Stimulated activated CD8-positive, alpha-beta memory T cell treated with anti-CD3 and anti-CD28 coated beads, Interleukin-7, amount 100 ng/mL, for 4 hours (primary cell): ENCODE measurements at places on chromosomes 7 and 10.

DNA sequence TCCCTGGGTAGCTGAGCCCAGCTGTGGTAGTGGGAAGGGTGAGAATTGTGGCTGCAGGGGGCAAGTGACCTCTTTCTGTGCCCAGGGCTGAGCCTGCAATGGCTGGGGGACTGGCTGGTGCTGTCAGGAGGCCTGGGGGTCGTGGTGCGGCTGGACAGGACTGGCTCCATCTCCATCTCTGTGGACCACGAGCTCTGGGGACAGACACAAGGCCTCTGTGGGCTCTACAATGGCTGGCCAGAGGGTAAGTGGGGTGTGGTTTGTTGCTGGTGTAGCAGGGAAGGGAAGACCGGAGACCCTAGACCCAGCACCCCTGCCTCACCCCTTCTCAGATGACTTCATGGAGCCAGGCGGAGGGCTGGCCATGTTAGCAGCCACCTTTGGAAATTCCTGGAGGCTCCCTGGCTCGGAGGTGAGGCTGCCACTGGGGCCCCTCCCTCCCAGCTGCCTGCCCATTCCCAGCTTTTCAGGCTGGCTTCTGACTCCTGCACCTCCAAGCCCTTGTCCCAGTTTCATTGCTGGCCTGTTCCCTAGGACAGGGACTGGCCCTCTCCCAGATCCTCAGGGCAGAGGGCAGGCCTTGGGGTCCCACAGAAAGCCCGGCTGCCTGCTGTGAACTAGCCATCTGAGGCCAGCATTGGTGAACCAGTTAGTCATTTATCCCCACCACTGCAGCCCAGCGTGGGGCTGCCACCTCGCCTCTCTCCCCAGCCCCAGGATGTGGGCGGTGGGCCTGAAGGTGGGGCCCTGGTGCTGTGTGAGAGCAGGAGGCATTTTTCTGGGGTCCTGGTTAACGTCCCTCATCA lies 5.5 kb upstream of the ZNF467 start:
- no peak for DNase-seq

GRCh38 chr10:129717816-129718547 lies 246.1 kb downstream of the EBF3 start:
- DNase-seq = no peak

- no peak for DNase-seq
Observed at GRCh38 chr10:49139846-49140195, 6.0 kb upstream of the FAM170B start.

DNA sequence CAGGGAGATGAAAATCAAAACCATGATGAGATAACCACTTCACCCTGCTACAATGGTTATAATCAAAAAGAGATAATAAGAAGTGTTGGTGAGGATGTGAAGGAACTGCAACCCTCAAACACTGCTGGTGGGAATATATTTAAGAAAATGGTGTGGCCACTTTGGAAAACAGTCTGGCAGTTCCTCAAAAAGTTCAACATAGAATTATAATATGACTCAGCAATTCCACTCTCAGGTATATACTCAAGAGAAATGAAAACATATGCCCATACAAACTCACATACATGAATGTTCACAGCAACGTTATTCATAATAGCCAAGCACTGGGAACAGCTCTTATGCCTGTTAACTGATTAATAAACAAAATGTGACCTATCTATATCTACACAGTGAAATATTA lies 104.8 kb downstream of the SLC25A13 start:
- DNase-seq = no peak

DNA sequence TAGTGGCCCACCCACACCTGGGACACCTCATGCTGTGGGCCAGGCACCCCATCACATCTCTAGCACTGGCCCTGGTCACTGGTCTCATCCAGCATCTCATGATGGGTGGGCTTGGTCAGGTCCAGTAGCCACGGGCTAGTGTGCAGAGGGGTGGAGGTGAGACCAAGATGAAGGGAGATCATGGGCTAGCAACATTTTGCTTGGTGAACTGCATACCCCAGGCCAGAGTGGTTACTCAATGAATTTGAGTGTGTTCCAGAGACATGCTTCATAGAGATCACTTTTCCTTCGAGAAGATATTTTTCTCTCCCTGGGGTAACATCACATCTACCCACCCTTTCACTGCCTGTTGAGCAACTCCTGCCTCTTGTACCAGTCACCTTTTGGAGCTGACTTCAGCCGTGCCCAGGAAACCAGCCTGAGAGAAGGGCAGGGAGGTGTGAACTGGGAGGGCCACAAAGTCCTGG lies 44.2 kb downstream of the MINDY4 start:
- DNase-seq = no peak

- DNase-seq = no peak
Observed at GRCh38 chr7:33998476-33998875, 93.1 kb downstream of the BMPER start.

DNA sequence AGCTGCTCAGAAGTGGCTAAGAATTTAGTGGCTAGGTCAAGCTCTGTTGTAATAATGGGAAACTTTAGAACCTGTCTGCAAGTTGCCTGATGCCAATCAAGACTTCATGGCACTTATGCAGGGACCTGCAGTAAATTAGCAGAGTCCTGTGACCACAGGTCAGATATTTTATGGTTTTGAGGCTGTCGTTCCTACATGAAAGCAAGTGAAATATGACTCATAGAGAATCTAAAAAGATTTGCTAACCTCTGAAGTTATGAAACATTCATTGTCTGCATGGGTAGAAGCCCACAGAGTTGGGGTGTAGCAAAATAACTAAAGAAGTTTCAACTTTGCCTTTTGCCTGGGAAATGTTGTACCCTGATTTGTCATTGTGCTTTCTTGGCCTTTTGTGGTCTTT lies 32.3 kb downstream of the SLC39A12 start:
- DNase-seq = no peak

GRCh38 chr7:97015279-97015678 lies 9.4 kb downstream of the DLX5 start:
- DNase-seq = no peak

GRCh38 chr10:75569506-75569905 lies 138.1 kb downstream of the LRMDA start:
- DNase-seq = no peak

- DNase-seq = no peak
Observed at GRCh38 chr10:71053169-71053895, 159.0 kb upstream of the UNC5B start.

DNA sequence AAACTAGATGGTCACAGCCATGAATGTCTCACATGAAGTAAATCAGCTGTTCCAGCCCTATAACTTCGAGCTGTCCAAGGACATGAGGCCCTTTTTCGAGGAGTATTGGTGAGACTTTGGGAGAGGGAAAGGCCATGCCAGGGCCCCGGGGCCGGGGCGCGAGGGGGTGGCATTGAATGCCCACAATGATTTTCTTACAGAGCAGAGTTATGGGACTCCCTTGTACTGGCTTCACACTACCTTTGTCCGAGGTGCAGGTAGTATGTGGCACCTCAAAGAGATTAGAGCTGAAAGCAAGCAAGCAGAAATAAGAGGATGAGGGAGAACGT lies 407 bp downstream of the ELOVL3 start:
- DNase-seq = no peak

DNA sequence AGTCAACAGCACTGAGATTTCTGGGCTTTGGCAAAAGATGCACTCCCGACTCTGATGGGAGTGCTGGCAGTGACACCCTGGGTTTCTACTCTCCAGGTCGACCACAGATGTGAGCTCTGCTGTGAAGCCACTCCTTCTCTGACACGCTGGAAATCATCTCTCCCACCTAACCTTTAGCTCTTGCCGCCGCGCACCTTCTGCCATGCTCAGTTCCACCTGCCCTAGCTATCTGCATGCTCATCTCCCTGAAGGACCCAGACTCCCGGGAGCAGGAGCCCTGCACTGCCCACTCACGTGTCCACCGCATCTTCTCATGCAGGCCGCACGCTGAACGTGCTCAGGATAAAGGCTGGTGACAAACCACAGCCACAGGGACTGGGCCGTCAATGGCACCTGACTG lies 174.8 kb downstream of the TNS3 start:
- DNase-seq = no peak

GRCh38 chr7:154914308-154914995 lies 88.5 kb downstream of the PAXIP1 start:
- no peak for DNase-seq

- DNase-seq = no peak
Observed at GRCh38 chr7:31411416-31411815, 70.9 kb upstream of the NEUROD6 start.

DNA sequence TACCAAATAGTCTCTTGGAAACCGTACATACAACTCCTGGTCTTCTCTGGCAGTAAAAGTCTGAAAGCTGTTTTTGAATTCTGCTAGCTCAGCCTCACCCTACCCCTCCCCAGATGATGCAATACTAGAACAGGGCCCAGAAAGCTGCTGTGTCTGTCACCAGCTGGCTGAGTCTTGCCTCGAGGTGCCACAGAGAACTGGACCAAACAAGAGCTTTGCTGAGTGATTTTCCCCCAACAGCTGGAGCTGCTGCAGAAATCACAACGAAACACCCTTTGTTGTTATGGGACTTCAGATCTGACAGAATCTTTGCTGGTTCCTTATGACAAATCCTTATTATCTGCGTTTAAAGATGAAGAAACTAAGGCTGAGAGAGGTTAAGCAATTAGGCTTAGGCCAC lies 134.1 kb downstream of the SPAG6 start:
- DNase-seq = no peak

- DNase-seq = peak; percentile 72
Observed at GRCh38 chr7:151875942-151876898, 695 bp downstream of the PRKAG2 start.

GRCh38 chr10:4301291-4302045 lies 516.5 kb upstream of the KLF6 start:
- no peak for DNase-seq

DNA sequence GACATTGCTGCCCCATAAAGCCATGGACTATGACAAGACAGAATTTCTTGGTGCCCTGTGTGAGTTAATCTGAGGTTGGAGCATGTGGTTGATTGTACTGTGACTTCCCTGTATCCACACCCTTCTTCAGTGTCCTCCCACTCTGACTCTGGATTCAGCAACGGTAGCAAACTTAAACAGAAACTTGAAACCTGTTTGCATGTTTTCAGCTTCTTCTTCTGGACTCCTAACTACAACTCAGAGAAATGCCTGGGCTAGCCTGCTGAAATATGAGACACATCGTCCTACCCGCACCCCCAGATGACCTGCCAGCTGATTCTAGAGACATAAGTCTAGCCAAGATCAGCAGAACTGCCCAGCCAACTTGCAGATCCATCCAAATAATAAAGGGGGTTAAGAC lies 78.4 kb downstream of the IPMK start:
- no peak for DNase-seq

DNA sequence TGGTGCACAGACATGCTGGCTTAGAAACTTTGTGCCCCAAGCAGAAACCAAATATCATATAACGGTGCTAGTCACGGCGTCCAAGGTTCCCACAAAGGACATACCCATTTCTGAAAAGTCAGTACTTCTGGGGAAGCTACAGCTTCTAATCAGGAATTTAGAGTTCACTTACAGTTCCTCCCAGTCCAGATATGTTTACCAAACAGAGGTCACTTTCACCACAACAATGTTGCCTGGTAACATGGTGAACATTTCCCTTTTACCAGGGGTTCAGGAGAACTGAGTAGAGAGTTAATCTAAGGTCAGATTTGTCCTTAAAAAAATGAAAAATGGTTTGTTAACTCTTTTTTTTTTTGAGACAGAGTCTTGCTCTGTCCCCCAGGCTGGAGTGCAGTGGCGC lies 265.9 kb upstream of the MKLN1 start:
- DNase-seq = no peak

DNA sequence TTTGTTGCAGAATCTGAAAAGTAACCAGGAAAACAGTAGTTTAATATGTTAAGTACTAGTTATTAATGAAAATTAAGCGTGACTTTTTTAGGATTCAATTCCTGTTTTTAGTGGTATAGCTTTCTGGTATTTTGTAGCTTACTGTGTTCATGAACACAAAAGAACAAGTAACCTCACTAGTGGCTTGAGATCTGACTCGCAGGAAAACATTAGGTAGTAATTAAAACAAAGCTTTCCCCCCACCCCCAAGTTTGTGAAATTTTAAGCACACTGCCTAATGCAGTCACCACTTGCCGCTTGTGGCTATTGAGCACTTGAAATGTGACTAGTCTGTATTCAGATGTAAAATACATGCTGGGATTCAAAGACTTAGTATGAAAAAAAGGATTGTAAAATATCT lies 102.5 kb upstream of the RPA3 start:
- DNase-seq = no peak

- DNase-seq = peak; percentile 70
Observed at GRCh38 chr10:110007161-110007700, 553 bp upstream of the ADD3 start.

DNA sequence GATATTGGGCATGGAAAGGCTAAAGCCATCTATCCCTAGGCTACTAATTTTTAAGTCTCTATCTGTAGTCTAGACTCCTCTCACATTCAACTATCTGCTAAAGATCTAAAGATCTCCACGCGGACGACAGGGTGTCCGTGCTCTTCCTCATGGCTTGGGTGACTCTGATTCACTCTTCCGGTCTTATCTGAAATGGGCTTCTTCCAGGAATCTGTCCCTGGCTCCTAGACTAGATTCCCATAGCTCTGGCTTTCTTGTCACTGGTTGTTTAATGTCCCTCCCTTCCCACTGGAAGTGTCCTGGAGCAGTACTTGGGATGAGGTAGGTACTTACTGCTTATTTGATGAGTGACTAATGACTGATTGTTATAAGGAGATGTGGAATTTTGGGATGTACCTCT lies 62.0 kb upstream of the PODXL start:
- DNase-seq = no peak

DNA sequence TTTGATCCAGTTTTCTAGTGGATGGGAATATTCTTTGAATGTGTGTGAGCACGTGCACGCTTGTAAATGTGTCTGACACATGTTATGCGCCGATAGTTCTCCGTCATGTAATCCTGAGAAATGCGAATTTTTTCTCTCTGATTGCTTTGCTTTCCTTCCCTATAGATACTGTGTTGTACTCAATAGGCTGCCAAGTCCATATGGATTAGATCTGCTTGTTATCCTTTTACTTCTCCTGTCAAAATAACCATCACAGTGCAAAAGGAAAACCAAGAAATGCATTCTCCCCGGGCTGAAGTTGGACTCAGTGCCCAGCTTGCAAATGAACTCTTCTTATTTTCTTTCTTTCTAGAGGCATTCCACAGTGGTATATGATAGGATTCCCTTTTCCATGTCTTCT lies 131.9 kb downstream of the KIAA1217 start:
- DNase-seq = no peak

DNA sequence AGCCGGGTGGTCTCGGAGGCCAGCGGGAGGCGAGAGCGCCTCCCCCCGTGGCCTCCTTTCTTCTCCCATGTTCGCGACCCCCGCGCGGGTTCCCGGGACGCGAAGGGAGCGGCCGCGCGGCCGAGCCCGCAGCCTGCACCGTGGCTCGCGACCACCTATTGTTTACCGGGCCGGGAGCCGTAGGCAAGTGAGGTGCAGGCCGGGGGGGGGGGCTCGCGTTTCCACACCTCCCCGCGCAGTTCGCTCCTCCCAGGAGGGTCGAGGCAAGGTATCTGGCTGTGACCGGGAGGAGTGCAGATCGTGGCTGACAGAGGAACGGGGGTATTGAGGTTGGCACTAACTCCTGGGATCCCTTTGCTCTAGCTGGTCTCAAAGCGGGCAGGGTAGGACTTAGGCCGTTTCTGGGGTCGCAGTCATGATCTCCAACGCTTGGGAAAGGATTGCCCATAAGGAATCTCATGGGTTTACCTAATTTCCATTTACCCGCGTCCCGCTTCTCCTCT lies 734 bp downstream of the PTPN12 start:
- peak; percentile 30 for DNase-seq
